ENCODE measurements at places on chromosomes 3 and 15.

DNA sequence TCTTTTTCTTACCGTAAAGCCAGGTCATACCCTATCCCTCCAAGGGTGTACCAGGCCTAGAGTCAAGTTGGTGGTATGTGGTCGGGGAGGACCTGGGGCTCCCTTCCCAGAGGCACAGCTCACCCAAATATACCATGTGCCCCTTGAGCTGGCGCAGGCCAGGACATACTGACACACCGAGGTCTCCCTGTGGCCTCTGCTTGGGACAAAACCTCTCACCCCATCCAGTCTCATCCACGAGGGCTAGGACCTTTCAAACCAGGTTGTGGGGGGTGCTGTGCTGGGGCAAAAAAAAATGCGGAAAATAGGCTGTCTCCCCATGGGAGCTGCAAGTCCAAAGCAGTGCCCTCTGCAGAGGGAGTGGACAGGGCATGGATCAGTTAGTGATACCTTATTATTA is 22.8 kb downstream of the PTH1R start:
- DNase-seq = no peak

- no peak for DNase-seq
These were observed 97.2 kb downstream of the LRTM1 start for GRCh38 chr3:54830658-54831057.

GRCh38 chr3:107272885-107273284 is 104.4 kb upstream of the CCDC54 start:
- no peak for DNase-seq

- no peak for DNase-seq
These were observed 9.6 kb upstream of the KLF13 start for GRCh38 chr15:31317017-31317416.

DNA sequence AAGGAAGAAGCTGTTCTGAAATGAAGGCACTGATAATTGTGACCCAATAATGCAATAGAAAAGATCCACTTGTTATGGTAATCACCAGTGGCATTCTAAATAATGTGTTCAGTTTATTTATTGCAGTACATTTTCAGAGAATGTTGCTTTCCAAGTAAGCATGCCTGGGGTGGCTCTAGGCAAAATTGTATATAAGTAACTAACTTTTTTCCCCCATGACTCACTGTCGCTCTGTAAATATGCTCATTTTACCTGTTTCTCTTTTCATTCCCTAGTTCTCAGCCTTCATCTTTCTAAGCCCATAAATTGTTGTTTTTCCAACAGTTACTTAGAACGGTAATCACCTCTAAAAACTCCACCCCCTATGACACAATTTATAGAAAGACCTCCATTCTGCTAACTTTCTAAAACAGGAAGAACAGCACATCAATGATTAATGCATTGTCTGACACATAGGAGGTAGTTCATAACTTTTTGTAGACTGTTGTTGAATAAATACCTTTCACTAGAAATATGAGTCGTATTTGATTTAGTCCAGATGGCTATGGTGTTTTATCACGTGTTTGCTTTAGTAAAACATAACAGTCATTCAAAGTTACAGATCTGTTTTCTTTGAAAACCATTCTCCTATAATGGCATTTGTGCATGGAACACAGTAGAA is 143.1 kb downstream of the LSAMP start:
- DNase-seq = no peak

DNA sequence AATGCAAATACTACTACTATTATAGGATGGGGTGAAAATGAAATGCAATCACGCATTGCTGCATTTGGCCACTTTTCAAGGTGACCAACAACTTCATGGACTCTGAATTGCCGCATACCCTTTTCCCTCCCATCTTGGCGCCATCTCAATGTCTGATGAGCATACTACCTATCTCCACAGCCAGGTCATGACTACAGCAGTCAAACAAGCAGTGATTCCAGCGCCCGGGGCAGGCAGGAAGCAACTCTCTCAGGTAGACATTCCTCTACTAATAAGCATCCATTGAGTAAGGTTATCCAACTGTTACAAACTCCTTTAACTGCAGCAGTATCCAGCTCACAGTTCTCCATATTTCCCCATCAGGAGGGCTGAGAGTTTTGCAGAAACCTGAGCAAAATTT is 155.4 kb downstream of the ADAMTS17 start:
- no peak for DNase-seq

DNA sequence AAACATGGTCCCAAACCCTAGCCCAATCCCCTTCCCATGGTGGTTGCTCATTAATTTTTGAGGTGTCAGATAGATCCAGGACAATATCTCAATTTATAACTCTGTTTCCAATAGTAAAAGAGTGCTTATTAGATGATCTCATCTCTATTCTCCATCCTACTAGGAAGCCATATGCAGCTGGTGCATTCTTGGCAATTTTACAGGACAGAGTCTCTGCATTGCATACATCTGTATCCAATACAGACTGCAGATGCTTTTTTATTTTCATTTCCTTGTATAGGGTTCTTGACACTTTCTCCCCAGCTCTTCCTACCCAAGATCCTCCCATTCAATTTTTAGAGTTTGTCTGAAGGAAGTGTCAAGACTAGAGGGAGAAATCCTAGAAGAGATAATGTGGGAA is 194.8 kb upstream of the DPH6 start:
- no peak for DNase-seq

- no peak for DNase-seq
These were observed 12.5 kb downstream of the MAP6D1 start for GRCh38 chr3:183812761-183813445.

DNA sequence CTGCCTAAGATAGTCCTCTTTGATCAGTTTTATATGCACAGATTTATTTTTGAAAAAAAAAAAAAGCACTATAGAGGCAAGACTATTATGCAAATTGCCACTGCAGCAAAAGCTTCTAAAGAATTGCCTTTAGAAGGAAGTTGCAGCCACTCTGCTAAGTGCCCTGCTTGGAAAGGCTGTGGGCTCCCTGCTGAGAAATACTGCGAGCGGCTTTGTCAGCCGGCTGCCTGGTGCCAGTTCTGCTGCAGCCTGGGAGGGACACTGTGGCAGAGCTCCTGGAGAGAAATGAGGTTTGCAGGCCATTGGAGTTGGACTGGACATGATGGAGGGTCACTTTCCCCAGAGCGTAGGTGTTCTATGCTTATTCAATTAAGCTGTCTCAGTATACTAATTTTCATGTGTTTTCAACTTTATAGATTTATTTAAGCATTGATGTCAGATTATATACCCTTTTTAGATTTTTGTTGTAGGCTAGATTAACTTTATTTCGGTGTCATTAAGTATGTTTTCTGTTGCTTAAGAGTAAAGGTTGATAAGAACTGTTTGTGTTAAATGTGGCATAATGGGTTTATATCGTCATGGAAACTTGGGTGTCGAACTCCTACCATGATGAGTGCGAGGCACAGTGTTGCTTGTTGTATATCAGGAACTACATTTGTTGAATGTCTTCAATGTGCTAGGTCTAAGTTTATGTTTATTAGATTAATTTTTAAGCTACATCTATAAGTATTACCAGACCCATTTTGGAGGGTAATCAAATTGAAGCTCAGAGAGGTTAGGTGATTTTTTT is 6.6 kb downstream of the MAP2K5 start:
- no peak for DNase-seq

DNA sequence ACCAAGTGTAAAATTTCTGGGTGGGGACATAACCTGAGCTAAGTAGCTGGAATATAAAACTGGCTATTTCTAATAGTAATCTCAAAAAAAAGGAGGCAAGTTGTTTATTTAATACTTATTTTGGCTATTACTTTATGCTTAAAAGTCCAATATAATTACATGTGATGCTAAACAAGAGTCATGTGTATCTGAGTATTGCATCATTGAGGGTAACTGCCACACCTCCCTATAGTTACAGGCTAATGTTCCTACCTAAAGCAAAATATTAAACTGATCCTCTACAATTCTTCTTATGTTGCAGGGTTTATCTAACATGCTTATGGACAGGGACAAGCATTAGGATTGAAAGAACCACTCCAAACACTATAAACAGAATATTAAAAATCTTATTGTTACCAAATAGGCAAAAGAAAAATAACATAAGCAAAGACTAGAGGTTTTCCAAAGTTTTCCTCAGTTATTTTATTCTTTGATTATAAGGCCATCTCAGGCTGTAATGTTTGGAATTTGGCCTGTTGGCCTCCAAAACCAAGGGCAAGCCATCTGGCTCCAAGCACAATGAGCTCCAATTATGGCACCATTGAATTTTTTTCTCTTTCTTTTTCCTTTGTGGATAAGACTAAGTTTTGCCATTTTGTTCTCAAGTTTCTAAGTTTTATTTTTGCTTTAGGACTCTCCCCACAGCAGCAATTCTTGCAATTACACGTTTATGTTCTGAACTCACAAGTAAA is 75.8 kb upstream of the ABI3BP start:
- DNase-seq = no peak

DNA sequence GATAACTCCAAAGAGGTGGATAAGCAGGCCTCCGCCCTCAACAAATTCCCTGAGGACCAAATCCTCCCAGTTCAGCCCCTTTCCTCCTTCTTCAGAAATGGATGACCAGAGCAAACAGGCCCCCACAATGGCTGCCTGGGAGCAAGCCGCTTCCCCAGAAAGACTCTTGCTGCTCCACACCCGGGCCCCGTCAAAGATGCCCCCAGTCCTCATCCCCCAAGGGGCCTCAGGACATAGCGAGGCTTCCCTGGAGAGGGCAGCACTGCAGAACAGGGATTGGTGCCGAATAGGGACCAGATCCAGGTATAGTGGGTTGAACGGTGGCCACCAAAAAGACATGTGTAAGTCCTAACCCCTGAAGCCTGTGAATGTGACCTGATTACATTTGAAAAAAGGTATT is 502.3 kb downstream of the SHQ1 start:
- DNase-seq = no peak

DNA sequence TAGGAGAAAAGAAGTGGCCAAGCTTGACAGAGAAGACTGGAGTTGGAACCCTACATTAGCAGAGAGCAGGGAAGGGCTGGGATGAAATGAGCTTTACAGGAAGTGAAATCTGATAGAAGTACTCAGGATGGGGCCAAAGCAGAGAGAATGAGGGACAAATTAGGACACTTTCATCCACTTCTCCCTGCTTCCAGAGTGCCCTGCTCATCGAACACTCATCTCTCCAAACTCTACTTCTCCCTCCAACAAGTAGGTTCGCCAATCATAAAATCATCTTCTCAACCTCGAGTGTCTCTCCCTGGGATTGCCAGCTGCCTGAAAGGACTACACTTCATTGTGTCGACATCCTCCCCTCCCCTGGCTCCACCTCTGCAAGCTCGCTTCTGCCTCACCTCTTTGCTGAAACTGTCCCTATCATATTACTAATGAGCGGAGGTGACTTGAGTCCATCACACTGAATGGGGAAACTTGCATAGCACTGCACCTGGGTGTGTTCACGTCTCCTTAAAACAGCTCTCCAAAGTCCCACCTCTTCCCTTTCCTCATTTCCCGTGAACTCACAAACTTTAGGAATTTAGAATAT is 365.8 kb downstream of the FOXP1 start:
- DNase-seq = no peak

- DNase-seq = no peak
These were observed 279.3 kb upstream of the C2CD4B start for GRCh38 chr15:62444104-62445022.

- no peak for DNase-seq
These were observed 32.0 kb upstream of the COPB2 start for GRCh38 chr3:139421460-139421859.

- no peak for DNase-seq
These were observed 174.3 kb upstream of the BCL6 start for GRCh38 chr3:187919544-187919943.

GRCh38 chr3:197445896-197446699 is 109.7 kb downstream of the BDH1 start:
- DNase-seq = no peak

GRCh38 chr15:52663536-52664294 is 15.5 kb downstream of the ATOSA start:
- DNase-seq = no peak

DNA sequence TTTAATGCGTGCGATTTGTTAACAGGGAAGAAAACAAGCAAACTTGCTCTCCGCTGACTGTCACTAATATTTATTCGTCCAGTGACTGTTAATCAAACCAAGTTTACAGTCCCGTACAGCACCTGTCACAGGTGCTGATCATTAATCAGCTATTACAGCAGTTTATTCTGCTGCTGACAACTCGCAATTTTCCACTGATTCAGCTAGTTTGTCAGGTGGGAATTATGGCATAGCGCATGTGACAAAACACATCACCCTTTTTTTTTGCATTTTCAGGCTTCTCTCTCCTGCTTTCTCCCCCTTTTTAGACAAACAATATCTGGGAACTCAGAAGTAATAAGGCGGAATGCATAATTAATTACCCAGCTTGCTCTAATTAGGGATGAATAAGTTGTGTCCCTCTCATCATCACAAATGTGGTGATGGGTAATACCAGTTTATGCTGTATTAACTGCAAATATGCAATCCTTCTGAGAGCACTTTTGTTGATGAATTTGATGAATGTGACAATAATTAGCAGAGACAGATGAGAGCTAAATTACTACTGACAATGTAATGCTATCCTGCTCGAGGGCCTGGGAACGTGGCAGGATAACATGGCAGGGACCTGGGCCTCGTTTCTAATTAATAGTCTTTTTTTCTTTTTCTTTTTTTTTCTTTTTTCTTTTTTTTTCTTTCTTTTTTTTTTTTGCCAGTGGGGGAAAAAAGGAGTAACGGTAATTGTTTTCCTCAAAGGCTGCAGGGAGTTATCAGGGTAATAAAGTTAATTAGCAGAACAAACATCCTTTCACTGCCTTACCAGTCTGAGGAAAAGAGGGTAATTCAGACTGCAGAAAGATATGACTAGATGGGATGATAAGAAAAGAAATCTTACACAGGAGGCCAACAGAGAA is 150.3 kb upstream of the SOX2 start:
- DNase-seq = no peak

- no peak for DNase-seq
These were observed 21.6 kb upstream of the CNBP start for GRCh38 chr3:129205109-129205832.

- no peak for DNase-seq
These were observed 157.1 kb downstream of the RSRC1 start for GRCh38 chr3:158267015-158267414.

- no peak for DNase-seq
These were observed 151.1 kb upstream of the ARHGEF26 start for GRCh38 chr3:153970047-153970446.

DNA sequence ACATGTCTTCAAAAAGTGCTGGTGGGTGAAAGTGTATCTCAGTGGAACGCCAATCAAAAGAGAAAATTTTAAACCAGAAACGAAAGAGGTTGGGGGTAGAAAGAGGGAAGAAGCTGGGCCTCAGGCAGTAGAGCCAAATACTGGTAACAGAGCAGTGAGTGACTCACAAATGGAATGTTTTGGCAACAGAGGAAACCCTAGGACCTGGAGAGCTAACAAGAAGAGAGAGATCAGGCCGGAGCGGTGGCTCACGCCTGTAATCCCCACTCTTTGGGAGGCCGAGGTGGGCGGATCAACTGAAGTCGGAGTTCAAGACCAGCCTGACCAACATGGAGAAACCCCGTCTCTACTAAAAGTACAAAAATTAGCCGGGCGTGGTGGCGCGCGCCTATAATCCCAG is 450.8 kb upstream of the NAALADL2 start:
- DNase-seq = no peak

- DNase-seq = no peak
These were observed 464.7 kb downstream of the PDCD6IP start for GRCh38 chr3:34263101-34263621.
